Endothelial cell (in vitro differentiated cells): ENCODE measurements at places on chromosomes 5 and 9.

DNA sequence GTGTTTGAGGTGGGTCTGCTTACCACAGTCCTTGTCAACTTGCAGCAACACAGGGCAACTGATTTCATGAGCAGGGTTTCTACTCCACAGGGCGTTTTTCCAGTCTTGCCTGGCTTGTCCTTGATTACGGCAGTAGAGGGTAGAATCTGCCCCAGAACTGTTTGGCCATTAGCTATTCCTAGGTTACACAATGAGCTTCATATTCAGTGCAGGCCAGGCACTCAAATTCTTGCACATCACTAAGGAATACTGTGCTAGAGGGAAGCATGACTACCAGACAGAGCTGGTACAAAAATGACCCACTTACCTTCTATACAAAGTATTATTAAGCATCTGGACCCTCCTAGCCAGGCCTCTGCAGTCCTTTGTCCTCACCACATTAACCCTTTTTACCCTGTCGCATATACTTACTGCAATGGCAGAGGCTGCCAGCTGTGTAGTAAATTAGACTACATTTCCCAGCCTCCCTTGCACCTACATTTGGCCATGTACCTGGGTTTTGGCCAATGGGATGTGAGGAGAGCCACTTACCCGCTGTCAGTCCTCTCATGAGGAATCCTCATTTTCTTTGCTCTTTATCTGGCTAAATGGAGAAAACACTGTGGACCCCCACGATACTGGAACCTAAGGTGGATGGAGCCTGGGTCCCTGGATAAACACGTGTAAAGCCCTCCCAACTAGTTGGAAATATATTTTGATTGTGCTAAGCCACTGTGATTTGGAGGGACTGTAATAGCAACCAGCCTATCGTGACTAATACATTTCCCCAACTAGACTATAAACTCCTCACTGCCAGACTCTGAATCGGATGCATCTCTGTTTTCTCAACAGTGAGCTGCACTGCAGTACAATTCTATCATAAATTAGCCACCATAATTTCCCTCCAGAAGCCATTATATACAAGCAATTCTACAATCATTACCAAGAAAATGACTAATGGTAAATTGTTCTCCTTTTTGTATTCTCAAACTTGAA, 218.7 kb downstream of the GLIS3 start:
- peak; percentile 17 for DNase-seq

DNA sequence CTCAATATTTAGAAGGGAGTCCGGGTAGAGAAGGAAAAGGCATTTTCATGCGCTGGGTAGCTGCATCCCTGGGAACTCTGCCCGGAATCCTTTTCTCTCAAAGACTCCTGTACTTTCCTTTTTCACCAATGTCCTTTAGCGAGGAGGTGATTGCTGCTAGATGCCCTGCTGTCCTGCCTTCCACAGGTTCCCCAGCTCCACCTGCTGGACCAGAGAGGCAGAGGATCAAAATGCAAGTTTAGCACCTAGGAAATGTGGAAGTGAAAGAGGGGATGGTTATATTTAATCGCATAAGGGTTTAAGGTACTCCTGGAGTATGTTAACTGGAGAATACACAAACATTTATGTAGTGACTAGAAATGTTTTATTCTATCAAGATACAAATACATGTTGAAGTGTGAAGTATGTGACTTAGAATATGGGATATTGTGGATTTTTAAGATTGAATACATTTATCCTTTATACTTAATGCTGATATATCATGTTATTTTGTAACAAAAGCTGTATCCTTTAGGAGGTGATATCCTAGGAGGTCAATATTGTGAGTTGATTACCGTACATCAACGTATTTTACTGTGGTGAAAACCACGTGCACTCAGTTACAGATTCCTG, 145.7 kb downstream of the ARHGAP26 start:
- peak; percentile 48 for DNase-seq

DNA sequence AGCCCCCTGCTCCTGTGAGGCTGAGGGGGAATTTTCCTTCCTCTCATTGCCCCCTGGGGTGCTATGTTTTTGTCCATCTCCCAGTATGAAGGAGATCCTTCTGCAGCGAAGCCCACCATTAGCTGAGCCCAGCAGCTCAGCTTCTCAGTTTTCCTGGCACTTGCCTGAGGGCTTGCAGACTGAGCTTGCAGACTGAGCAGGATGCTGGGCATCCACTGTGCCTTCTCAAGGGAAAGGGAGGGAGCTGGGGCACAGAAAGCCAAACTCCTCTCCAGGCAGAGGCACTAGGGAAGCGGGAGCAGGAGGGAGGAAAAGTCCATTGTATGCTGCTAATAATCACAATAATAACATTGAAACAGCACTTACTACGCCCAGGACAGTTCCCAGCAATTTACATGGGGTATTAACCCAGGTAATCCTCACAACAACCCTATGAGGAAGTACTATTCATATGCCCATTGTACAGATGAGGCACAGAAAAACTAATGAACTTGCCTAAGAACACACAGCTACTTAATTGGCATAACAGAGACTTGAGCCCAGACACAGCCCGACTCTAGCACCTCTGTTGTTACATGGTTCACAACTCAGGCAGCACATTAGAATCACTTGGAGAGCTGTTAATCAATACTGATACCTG, 86.9 kb upstream of the SSBP2 start:
- no peak for DNase-seq

DNA sequence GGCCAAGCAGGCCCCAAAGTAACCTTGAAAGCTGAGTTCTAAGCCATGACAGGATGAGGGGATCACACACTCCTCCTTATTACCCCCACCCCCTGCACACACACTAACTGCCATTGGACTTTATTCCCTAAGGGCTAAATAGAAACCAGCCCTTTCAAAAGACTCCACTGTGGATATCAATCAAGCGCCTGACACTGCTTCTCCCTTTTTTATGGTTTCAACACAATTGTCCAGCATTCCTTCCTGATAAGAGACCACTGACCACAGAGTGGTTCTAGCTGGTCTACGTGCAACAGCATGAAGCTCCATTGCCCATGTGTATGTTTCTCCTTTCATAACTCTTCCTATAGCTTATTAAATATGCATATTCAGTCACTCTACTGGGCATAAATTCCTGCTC, 34.7 kb downstream of the PAEP start:
- no peak for DNase-seq

- DNase-seq = peak; percentile 41
These were observed 69.8 kb downstream of the ICE1 start for GRCh38 chr5:5492087-5492933.

- DNase-seq = no peak
These were observed 1.0 kb upstream of the HK3 start for GRCh38 chr5:176899946-176900779.

DNA sequence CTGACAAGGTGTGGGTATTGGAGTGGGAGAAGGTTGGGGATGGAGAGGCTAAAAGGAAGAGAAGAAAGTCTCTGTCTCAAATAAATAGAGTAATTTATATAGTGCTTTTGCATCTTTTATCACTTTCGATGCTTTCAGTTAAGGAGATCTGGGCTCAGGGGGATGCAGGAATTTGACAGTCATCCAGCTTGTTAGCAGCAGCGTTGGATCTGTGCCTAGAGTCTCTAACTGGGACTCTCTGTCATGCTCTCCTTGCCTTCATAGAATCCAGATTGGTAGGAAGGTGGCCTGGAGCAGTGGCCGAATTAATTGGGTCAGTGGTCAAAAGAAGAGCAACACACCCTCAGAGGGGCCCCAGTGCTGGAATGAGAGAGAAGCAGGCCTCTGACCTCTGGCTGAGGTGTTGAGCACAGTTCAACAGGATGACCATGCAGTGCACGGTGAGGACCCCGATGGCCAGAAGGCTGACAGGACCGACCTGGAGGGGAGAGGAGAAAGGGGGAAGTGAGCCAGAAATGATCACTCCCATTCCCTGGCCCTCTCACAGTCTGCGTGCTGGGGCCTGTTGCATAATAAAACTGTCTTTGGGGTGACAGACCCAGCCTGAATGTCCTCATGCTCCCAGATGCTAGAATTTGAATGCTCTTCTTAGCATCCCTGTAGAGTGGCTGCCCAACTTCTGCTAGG, 7.6 kb downstream of the SLC36A3 start:
- no peak for DNase-seq

DNA sequence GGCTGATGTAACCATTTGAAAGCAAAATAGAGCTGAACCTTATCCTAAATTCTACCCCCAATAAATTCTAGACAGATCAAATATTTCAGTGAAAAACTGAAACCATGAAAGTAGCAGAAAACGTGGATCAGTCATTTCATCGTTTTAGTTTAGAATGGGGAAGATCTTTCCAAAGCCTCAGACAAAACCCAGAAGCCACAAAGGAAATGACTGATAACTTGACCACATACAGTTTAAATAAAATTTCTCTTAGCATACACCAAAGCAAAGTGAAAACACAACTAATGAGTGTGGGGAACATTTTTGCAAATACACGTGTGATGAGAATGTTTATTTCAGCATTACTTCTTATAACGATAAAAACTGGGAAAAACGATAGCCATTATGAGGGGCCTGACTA, 284.8 kb downstream of the ADGRV1 start:
- DNase-seq = no peak
